ENCODE measurements at places on chromosomes 4 and X.
A peak's percentile ranks its signal among the peaks of the same experiment; 100 is the strongest.

GRCh38 chrX:98357146-98357545, 1473.4 kb downstream of the RPA4 start:
- DNase-seq: no peak

DNA sequence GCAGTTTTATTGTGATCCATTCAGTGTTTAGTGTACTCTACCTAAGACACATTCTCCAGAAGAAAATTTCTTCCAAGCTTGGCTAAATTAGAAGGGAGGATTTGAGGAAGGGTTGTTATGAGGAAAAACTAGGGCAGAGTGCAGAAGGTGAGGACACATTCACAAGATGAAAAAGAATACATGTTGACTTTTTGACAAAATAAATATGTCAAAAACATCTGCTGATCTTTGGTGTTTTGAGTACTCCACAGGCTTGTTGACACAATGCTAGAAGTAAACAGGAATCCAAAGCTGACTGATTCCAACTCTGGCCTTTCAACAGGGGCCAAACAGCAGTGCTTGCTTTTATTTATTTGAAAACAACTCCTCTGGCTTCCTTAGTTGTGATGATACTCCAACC, 125.8 kb upstream of the SLC7A11 start:
- peak; percentile 82 for DNase-seq

DNA sequence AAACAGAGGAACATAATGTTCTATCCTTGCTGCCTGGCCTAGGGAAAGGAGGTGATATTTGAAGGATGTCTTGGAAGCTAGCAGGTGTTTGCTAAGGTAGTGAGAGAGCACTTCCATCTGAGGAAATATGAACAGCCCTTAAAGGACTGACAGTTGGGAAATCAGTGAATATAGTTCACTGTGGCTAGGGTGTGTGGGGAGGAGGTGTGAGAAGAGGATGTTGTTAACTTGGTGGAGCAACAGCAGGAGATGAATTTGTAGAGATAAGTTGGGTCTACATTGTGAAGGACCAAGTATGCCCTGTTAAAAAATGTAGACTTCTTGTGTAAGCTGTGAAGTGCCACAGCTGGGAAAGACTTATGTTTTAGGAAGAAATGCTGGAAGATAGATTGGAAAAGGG, 25.5 kb downstream of the TBC1D19 start:
- no peak for DNase-seq

GRCh38 chrX:40938423-40938822, 146.8 kb upstream of the USP9X start:
- peak; percentile 39 for DNase-seq

- DNase-seq: no peak
Measured at GRCh38 chrX:38854305-38854704, 53.0 kb downstream of the MID1IP1 start.

DNA sequence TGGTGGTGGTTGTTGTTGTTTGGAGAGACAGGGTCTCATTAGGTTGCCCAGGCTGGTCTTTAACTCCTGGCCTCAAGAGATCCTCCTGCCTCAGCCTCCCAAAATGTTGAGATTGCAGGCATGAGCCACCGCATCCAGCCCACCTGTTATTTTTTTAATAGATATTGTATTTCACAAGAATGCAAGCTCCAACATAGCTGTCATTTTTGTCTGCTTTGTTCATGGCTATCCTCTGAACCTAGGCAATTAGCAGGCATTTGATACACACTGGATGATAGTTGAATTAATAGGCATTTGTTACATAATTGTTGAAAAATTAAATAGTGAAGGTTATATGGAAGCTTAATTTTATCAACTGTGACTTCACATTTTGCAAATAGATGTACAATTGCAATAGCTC, 64.7 kb downstream of the BANK1 start:
- no peak for DNase-seq

- no peak for DNase-seq
Measured at GRCh38 chr4:126647756-126648397, 984.9 kb upstream of the INTU start.

GRCh38 chr4:184292877-184293276, 75.2 kb upstream of the ENPP6 start:
- DNase-seq: no peak

DNA sequence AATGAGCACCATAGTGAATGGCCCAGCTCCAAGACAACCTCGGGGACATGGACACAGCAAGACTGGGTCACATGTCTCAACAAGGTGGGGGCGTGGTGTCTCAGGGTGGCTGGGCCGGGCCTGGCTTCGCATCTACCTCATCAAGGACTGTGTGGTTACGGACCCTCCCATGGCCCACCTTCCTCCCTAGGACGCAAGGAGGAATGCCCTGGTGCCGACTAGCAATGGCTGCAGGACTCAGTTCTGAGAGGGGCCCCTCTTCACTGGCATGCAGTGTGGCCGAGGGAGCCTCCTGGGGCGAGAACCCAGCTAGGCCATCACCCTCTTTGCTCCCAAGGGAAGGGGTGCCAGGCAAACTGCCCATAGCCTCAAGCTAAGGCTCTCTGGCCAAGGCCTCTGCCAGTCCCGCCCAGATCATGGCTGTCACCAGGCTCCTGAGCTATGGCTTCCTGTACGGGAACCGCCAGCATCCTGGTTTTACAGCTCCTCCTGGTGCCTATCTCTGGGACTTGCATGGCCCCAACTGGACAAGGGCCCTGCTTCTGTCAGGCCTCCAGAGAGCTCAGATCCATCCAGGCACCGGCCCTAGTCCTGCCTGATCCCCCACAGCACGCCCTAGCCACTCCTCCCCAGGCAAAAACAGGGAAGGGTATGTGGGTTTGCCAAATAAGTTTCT, 218.0 kb upstream of the AGTR2 start:
- no peak for DNase-seq

- DNase-seq: no peak
Measured at GRCh38 chr4:142130666-142131065, 494.3 kb downstream of the IL15 start.

DNA sequence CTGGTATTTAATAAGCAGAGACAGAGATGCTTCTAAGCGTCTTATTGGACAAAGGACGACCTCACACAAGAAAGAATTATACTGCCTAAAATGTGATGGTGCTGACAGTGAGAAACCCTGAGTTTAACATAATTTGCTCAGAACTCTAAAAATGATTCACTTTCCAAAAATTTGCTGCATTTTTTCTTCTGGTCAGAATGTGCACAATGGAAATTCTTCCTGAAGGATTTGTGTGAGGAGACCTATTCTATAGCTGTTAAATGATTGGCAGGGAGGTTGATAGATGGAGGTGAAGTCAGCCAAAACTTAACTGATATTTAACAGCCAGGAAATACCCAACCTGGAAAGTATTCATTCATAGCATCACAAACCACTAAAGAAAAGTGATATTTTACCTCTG, 1.7 kb downstream of the MAGEC3 start:
- DNase-seq: no peak

DNA sequence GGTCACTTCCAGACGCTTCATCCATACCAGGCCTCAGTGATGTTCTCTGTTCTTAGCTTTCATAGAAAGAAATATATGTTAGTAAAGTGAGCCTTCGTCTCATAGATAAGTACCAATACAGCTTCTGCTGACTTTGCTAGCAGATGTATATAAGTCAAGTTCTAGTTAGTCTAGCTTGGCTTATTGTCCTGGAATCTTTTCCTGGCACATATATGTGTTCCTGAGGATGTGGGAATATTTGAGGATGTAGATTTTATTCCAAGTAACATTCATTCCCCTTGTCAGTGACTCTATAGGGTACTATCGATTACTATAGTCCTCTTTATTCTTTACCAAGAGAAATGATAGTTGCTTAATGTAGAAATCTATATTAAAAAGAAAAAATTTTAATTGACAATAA, 135.2 kb upstream of the FAM9C start:
- DNase-seq: no peak

All from fibroblast of villous mesenchyme (primary cell).